ENCODE measurements at places on chromosomes 11 and 22.

DNA sequence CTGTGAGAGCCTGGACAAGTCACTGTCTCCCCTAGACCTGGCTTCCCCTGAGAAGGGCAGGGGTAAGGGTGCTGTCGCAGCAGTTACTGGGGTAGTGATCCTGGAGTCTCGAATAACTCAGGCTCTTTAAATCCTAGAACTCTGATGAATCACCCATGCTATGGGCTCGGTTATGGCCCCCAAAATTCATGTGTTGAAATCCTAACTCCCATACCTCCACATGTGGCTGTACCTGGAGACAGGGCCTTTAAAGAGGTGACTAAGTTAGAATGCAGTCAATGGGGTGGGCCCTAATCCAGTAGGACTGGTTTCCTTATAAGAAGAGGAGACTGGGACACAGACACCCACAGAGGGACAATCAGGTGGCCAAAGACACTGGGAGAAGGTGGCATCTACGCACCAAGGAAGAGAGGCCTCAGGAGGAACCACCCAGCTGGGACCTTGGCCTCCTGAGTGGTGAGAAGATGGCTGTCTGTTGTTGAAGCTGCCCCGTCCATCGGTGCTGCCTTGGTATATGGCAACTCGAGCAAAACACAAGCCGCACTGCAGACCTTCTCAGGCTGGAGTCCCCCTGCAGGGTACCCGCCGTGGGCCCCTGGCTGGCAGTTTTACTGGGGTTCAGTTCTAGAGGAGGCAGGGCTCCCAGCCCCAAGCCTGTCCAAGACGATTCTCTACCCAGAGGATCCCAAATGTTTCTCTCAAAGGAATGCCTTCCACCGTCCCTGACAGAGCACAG is 48.8 kb upstream of the SHISAL1 start:
- peak; percentile 11 for DNase-seq

GRCh38 chr22:45485261-45485660 is 17.4 kb upstream of the FBLN1 start:
- DNase-seq = no peak

DNA sequence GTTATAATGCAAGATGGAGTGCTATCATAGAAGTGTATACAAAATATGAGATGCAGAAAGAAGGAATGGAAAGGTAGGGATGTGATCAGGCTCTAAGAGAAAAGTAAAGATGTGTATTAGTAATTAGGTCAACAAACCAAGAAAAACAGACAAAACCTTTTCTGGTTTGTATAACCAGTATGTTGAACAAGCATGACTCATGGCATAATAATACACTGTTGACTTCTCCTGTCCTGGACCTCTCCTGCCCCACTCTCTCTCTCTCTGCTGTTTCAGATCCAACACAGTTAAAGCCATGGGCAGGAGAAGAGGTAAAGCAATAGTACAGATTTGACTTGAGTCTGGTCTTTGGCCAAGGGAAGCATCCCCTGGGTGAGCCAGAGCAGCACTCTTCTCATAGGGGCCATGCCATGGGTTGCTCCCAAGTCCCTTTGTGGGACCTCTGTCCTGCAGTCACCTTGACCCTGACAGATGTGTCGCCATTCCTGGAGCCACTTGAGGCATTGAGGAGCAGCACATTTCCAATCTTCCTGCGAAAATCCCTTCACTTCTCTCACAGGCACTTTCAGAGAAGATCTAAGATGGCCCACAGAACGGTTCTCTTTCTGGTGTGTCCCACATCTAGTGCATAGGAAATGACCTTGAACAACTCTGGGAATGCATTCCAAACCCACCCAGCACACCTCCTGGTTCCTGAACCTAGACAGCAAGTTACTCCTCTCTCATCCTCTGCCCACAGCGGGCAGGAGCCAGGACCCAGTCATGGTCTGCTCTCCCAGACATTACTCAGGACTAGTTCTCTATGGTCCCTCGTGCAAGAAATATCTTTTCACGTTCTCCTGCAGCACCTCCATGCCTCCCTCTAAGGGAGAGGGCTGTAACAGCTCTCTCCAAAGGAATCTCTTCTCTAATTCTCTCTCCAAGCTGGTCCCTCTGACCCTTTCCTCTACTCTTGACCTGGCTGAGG is 58.2 kb upstream of the PRSS23 start:
- no peak for DNase-seq

DNA sequence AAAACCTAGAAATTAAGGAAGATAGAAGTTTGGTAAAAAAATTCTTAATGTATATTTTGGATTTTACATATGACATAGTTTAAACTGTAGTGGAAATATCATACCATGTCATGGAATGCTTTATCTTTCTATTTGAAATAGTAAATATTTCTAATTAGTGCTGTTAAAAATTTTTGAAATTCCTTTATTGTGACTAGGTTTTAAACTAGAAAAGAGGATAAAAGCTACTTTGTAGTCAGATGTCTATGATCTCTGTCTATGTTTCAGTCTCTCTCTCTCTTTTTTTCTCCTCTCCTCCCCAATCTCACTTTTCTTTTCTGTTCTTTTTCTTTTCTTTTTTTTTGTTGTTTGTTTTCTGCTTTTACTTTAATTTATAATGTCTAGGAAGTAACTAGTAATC is 226.2 kb downstream of the TMEM135 start:
- DNase-seq = no peak

GRCh38 chr11:118046051-118046963 is 30.6 kb upstream of the TMPRSS4 start:
- DNase-seq = no peak

- peak; percentile 37 for DNase-seq
These were observed 16.6 kb downstream of the RTN4RL2 start for GRCh38 chr11:57476757-57477506.

- no peak for DNase-seq
These were observed 62.7 kb upstream of the KIRREL3 start for GRCh38 chr11:127063241-127063640.

GRCh38 chr11:66272596-66272995 is 4.2 kb downstream of the RAB1B start:
- no peak for DNase-seq

- no peak for DNase-seq
These were observed 9.3 kb downstream of the PATE4 start for GRCh38 chr11:125842321-125842948.
